ENCODE measurements at places on chromosomes 5 and 9. TPM values are rescaled to one million over a fixed set of nuclear protein-coding genes. Genes with fewer than 3 reads are reported as not detected.

DNA sequence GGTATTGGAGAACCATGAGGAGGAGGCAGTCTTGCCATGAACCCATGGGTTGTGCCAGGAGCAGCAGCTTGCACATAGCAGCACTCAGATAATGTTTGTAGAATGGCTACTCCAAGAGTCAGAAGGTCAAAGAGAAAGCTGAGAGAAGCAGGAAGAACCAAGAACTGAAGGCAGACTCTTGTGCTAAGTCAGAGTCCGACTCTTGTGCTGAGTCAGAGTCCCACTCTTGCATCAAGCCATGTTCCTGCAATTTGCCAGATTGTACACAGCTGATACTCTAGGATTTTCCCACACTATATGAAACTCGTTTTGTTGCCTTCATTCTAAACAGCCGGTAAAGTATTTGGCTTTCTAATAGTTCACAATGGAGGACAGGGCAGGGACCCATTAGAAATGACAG is 26.2 kb upstream of the HSPA9 start:
- DNase-seq = no peak

The CCDC152 gene
- total RNA-seq = 5.1 TPM

DNA sequence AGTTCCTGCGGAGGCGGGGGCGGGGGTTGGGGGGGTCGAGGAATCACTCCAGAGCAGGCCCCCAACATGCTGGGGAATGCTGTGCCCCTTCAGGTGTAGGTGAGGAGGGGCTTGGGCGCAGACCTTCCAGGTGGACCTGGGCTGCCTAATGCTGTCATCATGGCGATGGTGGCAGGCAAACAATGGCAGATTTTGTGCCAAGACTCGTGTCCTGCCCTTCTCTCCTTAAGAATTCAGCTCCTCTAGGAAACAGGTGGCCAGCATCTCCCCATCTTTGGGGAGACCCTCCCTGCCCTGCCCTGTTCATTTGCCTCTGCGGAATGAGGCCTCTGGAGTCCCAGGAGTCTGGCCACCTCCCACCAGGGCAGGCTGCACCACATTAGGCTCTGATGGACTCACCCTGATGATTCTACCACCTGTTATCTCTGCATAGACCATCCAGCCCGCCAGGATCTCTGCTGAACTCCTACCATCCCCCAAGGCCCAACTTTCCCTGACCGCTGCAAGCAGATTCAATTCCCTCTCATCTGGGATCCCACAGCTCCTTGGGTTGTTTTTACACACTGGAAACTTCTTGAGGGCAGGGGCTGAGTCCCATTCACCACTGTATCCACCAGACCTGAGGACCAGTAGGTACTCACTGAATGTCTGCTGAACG is 10.9 kb upstream of the SLC25A51 start:
- DNase-seq = no peak

DNA sequence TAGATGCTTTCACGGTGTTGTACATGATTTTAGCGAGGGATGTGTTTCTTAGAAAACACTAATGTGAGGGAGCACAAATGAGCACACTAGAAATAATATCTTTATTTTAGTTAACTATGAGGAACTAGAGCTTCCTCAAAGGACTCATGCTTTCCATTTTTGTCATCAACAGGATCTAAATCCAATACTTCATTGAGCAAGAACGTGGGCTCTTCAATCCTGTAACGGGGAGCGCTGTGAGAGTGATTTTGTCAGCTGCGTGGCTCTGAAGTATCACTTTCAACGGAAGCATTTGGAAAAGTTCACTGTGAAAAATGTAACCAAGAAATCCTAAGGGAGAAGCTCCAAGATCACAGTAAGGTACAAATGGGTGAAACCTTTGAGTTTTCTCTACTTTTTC is 93.2 kb downstream of the LIX1 start:
- no peak for DNase-seq

- no peak for DNase-seq
These were observed 12.6 kb downstream of the ZBTB5 start for GRCh38 chr9:37452611-37453010.

GRCh38 chr9:127724012-127724411 is 8.1 kb downstream of the TTC16 start:
- peak; percentile 70 for DNase-seq

- no peak for DNase-seq
These were observed 29.7 kb downstream of the PRRT1B start for GRCh38 chr9:131574730-131575640.

DNA sequence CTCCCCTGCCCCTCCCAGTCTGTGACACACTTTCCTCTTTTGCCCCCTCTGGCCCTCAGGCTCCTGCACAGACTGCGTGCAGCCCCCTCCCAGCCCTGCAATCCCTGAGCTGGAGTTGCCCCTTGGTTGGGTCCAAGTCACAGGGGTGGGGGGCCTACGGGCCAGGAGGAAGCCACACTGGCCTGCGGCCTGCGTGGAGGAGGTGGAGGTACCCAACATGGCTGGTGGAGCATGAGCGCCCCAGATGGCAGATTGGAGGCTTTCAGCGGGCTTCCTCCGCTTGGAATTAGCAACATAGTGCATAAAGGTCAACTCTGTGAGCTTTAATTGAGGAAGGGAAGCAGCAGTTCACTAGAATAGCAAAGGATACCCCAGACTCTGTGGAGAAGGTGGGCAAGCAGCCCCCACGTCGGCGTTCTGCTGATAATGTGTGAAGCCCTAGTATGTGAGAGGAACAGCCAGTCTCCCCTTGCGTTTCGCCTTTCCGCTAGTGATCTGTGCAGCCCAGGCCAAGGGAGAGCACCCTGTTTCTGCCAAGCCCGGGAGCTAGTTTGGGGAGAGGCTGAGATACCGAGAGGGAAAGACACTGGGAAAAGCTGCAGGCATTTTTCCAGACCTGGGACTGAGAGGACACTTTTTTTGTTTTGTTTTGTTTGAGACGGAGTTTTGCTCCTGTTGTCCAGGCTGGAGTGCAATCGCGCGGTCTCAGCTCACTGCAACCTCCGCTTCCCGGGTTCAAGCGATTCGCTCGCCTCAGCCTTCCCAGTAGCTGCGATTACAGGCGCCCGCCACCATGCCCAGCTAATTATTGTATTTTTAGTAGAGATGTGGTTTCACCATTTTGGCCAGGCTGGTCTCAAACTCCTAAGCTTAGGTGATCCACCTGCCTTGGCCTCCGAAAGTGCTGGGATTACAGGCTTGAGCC is 35.3 kb upstream of the MACIR start:
- peak; percentile 35 for DNase-seq

The NME5 gene
- total RNA-seq = 5.7 TPM

DNA sequence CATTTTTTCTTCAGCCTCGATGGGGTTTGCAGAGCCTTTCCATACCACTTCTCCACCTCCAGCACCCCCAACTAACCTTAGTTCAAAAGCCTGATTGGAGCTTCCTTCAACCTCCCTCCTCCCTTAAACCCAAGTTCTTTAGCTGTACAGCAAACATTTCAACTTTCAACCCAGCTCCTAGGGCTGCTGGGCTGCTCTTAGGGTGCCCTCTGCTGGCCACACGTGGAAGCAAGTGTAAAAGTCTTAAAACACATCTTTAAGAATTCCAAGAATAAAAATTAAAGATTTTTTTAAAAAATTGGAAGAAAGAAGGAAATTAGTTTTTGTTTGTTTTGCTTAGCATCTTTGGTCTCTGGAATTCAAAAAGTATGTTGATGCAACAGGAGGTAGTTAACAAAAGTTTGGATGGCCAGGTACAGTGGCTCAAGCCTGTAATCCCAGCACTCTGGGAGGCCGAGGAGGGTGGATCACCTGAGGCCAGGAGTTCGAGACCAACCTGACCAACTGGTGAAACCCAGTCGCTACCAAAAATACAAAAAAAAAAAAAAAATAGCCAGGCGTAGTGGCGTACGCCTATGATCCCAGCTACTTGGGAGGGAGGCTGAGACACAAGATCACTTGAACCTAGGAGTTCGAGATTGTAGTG is 15.5 kb upstream of the HSD17B3 start:
- DNase-seq = peak; percentile 73

- DNase-seq = no peak
These were observed 60.0 kb upstream of the TUT7 start for GRCh38 chr9:86413971-86414880.

DNA sequence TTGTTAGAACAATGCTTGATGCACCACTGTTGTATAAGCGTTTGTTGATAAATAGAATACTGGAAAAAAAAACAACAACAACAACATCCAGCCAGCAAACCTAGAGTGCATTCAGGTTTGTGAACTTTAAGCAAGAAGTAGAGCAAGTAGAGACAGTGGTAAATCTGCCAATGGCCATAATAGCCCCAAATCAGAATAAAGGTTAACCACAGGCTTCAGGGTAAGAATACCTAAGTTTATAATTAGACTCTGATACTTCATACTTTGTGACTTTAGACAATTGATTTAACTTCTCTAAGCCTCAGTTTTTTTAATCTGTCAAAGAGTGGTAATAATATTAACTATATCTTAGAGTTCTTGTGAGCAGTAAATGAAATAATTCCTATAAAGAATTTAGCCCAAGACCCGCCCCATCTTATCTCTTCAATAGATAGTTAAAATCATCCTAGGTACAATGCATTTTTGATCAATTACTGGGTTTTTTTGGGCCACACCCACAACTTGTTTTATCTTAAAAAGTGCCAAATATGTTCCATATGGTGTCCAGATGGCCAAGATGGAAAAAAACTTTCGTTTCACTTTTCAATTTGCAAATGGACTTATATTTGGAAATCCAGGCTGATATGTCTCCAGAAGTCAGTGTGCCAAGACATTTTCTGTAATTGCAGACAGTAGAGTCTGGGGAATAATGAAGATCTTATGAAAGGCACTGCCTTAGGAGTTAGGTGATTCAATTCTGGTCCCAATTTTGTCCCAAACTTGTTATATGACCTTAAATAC is 24.5 kb upstream of the DPYSL3 start:
- DNase-seq = no peak

- no peak for DNase-seq
These were observed 20.6 kb upstream of the C5orf24 start for GRCh38 chr5:134825212-134825611.

DNA sequence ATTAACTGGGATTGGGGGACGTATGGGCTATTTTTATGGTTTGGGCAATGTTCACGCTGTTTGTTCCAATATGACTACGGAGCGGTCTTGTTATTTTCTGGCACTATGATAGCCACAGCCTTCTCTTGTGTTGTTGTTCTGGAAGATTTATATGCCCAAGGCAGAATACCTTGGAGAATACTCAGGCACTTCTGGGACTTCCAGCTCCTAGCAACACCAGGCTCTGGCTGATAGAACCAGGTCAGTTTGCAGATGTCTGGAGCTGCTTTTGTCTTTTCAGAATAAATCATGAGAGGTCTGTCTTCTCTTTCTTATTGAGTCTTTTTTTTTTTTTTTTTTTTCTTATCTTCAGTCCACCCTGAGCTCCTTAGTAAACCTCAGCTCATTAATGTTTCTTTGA is 262.5 kb downstream of the MED10 start:
- DNase-seq = no peak

The FPGS gene
- total RNA-seq = 40.0 TPM

DNA sequence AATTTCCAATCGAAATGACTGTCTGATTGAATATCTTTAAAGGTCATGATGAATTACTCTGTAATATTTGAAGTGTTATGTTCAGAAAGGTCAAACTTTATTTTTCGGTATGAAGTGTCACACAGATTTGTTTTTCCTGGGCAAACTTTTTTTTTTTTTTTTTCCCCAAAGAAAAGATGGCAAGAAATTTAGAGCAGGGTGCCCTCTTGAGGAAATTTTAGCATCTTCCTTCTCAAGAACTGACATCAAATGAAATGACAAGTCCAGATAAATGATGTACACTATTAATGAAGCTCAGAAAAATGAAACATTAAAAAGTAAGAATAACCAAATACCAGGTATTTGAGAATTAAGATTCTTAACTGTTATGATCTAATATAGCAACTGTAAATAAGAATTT is 123.6 kb downstream of the INVS start:
- no peak for DNase-seq

The ARHGEF39 gene
- total RNA-seq = 0.29 TPM

The GCNT1 gene
- 5.7 TPM for total RNA-seq

The GFI1B gene
- 0.32 TPM for total RNA-seq
